Epithelial cell of prostate (primary cell): ENCODE measurements at places on chromosomes 5 and 9.
A peak's percentile ranks its signal among the peaks of the same experiment; 100 is the strongest.

DNA sequence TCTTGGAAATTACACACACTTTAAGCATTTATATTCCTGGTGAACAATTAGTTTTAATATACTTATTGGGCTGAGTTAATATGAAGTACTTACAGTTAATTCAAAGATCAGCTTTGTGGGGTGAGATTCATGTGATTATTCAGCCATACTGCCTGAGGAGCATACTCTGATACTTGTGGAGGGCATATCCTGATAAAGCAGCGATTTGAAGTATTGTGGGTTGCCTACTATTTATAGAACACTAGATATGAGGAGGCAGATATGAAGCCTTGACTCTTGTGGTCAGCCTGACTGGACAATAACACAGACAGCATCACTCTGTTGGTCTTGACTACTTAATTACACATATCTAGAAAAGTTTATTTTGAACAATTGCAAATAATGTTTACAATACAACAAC, 27.0 kb upstream of the AGGF1 start:
- DNase-seq, result no peak

- DNase-seq, result peak; percentile 1
Observed at GRCh38 chr9:83744206-83744605, 36.4 kb upstream of the UBQLN1 start.

DNA sequence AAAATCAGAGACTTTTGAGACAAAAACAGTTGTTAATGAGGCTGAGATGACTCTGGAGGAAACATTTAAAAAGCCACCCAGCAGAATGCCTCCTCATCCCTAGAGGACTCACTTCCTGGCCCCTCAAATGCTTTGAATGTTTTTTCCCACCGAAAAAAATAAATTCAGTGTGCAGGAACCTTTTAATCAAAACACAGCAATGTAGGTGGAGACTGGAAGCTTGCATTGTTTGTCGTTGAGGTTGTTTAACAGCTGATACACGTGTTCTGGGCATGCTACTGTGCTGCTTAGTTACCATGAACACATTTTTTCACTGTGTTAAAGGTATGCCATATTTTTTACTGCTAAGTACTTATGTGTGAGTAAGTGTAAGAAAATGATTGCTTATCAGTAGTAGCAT, 65.7 kb upstream of the ADCY2 start:
- DNase-seq, result no peak

DNA sequence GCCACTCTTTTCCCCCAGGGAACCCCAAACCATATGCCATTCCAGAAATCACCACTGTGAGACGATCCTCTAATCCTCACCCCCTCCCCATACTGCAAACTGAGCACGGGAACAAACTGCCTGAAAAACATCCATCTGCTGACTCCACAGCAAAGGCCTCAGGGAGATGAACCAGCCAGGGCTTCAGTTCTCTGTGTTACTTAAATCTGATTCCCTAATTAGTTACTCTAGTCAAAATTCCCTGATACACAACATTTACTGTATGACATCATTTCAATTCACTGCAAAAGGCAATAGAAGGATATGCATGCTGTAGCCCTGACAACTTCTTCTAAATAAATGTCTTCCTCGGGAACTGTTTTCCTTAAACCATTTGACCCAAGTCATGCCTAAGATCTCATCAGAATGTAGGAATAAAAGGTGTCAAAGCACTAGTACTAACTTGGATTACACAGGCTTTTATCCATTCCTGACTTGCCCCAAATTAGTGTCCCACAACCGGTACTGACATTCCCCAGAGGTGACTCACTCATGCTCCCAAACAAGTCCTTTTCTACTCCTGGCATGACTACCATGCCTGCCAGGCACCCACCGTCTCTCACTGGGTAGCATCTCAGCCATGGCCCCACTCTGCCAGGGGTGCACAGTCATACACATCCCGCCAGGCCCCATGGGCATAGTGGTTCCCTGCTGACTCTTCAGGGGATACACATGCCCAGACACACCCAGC, 35.0 kb downstream of the MTX3 start:
- peak; percentile 82 for DNase-seq

DNA sequence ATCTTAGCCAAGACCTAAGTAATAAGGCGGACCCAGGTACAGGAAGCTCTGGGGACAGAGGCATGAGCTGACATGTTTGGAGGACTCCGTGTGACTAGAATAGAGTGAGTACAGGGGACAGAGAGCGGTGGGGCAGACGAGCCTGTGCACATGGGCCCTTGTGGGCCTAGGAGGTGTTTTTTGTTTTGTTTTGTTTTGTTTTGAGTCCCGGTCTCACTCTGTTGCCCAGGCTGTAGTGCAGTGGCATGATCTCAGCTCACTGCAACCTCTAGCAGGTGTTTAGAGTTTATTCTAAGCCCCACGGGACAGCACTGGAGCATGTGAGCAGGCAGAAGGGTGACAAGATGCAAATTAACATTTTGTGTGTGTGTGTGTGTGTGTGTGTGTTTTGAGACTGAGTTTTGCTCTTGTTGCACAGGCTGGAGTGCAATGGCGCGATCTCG, 3.1 kb upstream of the EEIG1 start:
- no peak for DNase-seq

DNA sequence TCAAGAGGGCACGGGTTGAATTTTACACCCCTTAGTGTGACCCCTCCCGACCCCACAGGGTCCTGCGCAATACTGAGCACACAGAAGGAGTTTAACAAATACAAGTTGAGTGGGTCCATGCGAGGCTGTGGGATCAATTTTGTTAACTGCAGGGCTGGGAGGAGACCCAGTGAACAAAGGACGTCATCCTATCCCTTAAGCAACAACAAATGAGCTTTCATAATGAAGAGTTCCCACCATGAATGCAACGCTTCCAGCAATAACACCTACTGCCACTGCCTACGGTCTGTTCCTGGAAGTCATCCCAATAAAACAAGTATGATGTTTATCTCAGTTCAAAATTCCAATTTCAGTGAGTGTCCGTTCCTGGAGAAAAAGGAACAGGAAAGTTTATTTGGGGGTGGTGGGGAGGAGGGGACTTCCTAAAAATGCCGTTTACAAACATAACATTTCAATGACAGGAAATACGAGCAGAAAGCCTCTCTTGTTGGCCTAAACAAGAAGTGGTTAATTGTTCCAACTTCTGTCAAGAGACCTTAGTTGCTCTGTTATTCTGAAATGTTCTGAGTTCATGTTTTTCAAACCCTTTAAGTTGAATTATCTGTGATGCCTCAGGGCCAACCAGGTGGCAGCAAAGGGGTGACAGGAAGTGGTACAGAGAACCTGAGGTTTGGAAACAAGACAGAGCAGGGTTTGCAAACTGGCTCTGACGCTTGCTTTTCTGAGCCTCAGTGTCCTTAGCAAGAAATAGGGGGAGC, 65.8 kb upstream of the PLPP6 start:
- no peak for DNase-seq

GRCh38 chr5:113197456-113198200, 221.0 kb downstream of the DCP2 start:
- DNase-seq, result no peak

DNA sequence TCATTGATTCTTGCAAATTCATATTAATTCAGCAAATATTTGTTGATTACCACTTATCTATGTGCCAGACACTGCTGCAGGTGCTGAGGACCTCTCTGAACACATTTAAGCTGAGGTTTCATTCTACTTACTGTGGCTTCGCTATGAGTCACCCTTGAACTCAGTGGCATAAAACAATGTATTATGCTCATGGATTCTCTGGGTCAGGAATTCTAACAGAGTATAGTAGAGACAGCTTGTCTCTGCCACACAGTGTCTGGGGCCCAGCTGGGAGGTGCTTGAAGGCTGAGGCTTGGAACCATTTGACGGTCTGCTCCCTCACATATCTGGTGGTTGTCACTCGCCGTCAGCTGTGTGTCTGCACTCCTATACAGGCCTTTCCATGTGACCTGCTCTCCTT, 124.3 kb upstream of the NR3C1 start:
- DNase-seq, result no peak

- no peak for DNase-seq
Observed at GRCh38 chr9:99549441-99549840, 272.2 kb upstream of the NR4A3 start.

DNA sequence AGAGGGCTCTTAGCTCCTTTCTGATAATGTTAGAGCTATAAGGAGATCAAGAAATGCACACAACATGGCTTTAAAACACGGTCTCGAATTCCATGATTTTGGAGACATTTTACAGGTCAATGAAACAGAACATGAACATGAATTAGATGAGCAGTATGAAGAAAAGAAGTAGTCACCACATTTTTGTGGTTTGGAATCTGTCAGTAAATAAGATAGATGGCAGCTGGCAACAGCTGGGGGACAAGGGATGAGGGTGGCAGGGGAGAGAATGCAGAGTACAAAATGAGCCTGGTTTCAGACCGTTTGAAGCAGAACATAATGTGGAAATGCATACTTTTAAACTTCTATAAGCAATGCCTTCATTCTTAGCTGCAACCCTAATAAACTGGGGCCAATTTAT, 107.1 kb downstream of the OXCT1 start:
- no peak for DNase-seq

DNA sequence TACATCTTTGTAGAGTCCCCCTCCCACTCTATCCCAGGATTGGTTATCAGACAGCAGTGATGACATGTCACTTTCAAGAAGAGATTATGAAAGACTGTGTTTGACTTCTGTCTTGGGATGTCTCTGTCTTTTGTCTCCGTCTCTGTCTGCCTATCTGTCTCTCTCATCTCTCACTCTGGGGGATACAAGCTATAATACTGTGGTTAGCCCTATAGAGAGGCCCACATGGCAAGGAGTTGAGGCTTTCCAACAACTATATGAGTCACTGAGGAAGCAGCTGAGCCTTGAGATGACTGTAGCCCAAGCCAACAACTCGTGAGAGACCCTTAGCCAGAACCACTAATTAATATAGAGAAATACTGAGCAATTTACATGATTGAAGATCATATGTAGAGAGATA, 284.8 kb downstream of the PDE4D start:
- no peak for DNase-seq

DNA sequence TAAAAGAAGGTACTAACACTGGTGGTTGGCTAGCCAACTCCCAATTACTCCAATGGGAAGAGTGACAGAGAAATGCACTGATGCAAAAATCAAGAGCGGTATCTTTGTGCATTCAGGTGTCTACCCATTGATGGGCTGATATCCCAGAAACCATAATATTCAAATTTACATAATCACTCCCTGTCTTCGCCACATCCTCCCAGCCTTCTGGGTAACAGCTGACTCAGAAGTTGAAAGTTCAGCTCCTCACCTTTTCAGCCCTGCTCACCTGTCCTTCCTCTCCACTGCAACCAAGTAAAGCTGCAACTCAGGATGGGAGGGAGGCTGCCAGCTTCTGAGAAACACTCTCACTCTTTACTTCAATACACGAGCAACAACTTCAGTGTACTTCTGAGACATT, 6.9 kb downstream of the SUSD1 start:
- no peak for DNase-seq

GRCh38 chr5:163633926-163634460, 128.6 kb downstream of the MAT2B start:
- DNase-seq, result no peak

DNA sequence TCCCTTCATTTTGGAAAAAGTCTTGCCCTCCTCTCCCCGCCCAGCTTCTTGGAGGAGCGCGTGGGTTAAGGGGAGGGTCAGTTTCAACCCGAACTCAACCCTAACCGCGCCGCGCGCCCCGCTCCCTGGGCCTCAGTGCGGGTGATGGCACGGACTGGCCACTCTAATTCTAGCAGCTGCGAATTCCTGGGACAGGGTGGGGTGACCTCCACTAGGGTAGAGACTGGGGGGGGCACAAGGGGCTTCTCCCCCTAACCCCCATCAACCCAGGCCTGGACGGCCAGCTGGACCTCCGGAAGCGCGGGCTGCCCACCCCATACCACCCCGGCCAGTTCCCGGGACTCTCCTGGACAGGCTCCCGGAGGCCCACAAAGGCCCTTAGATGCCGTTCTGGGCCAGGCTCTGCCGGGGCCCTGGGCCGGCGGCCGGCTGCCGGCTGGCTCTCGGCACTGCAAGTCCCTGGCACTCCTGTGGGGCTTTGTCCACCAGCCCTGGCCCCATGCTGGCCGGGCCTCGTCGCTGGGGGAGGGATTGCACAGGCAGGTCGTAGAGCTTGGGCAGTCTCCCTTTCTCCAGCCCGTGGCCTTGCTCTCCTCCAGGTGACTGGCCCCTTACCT, 7.2 kb upstream of the PSD2 start:
- no peak for DNase-seq

GRCh38 chr9:98472216-98472615, 216.8 kb upstream of the TBC1D2 start:
- no peak for DNase-seq

DNA sequence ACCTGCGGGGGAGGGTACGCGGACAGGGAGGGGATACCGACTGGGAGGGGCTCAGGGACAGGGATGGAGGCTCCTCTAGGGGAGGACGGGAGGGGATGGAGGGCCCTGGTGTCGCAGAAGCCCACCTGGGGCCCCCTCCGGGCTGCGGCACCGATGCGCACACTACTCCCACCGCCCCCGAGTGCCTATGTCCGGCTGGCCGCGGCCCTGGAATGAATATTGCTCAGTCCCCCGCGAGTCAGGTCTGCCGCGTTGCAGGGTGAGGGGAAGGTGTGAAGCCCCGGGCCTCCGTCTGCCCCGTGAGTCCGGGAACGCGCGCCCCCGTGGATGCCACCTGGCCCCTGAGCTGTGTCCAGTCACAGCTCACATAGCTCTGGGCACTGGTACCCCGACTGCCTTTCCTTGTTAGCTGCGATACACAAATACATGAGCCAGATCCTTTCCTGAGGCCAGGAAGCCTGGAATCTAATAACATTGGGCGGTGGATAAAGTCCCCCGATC, 44.5 kb upstream of the PRSS3 start:
- no peak for DNase-seq

DNA sequence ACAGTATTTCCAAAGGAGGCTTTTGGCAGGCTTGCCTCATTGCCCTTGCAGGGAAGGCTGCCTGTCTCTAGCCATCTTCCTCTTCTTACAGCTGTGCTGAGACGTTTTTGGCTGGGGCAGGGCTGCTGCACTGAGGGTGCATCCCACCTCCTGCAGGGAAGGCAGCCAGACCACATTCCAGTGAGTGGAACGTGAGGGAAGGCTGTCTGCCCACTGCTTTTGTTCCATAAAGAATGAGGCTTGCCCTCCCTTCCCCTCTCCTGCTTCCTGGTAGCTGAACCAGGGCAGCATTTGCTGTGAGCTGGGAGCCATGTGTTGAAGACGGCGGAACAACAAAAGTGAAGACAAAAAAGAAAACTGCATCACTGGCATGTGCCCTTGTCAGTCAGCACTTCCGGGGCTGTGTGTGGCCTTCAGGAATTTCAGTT, 16.8 kb downstream of the MGAT1 start:
- no peak for DNase-seq

- no peak for DNase-seq
Observed at GRCh38 chr9:97737429-97737828, 40.3 kb upstream of the XPA start.
